Coronary artery (tissue), 2 donors: ENCODE measurements at places on chromosomes 6 and 20.

GRCh38 chr20:24980291-24981053 is 12.1 kb downstream of the APMAP start:
- DNase-seq = peak; percentile 70

- DNase-seq = no peak
Measured at GRCh38 chr6:35400901-35401311, 51.2 kb upstream of the FANCE start.

DNA sequence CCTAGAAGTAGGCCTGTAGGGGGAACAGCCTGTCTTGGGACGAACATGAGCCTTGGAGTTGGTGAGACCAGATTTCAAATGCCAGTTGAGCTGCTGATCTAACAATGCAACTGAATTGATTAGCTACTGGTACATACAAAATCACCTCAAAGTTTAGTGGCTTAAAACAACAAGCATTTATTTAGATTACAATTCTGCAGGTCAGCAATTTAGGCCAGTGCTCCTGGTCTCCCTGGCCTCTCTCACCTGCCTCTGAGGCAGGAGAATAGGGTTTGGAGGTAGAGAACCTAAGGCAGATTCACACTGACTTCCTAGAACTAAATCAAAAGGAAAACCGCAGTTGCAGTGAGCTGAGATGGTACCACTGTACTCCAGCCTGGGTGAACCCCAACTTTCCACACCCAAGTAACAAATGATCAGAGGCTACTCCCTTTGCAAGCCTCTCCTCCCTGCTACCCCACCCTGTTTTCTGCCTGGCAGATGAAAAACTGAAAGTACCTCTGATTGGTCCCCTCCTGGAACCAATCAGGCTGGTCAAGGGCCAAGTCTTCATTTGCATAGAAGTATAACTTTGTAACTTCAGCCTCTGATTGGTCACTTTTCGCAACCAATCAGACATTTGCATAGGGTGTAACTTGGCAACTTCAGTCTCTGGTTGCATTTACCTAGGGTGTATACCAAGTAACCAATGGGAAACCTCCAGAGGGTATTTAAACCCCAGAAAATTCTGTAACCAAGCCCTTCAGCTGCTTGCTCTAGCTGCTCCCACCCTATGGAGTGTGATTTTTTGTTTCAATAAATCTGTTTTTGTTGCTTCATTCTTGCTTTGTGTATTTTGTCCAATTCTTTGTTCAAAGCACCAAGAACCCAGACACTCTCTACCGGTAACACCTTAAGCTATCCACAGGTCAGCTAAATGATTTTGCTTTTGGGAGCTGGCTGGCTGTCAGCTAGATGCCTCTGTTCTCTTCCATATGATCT is 8.1 kb upstream of the UBR2 start:
- no peak for DNase-seq

- DNase-seq = no peak
Measured at GRCh38 chr6:93182938-93183479, 236.3 kb downstream of the EPHA7 start.

GRCh38 chr6:139932671-139933070 is 558.2 kb upstream of the CITED2 start:
- DNase-seq = no peak

DNA sequence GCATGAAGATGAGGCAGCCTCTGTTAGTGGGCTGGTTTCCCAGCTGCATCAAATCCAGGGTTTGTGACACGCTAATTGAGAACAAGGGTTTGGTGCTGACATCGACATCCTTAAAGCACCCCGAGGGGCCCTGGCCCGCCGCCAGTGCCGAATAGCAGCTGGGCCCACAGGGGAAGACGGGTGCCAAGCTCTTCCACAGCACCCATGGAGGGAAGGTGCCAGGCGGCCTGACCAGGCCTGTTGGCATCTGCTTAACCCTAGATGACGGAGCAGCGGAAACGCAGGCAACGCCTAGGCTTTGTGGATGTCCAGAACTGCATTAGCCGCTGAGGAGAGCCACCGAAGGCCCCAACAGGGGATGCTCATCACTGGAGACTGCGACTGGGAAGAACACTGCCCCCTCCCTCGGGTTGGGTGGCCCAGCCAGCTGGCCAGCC is 16.0 kb downstream of the UQCC2 start:
- DNase-seq = no peak

GRCh38 chr6:35596448-35597442 is 84.0 kb upstream of the TULP1 start:
- DNase-seq = no peak

DNA sequence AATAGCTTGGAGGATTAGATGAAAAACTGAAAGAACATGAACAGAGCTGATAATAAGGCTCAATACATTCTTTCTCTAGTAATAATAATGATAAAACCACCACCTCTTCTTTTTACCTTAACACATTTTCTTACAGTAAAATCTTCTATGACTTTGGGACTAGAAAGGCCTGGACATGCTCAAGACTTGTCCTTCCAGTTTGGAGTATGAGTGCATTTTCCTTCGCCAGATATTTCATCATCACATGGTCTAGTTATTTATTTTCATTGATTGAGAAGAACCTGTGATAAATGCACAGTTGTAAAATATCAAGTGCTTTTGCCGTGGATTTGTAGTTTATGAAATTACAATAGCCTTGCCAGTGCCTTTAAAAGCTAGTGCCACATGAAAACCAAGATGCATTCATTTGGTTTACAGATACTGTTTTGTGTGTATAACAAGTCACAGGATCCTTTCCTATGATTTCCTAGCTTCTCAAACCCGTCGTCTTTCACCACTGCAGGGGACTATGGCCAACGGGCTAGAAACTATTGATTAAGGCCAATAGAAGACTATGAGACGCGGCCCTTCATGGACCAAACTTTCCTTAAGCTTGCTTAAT is 200.2 kb upstream of the ZNF217 start:
- no peak for DNase-seq

DNA sequence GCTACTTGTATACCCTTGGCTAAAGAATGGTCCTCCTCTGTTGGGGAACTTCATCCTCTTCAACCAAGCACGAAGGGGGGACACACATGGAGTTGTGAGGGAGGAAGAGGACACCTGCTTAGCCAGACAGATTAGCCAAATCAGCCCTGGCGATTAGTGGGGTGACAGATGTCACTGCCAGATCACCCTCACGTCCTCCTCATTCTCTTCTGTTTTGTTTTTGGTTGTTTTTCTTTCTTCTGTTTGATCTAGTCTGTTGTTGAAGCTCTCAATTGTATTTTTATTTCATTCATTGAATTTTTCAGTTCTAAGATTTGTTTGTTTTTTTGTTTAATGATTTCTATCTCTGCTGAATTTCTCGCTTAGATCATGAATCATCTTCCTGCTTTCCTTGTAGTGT is 27.5 kb upstream of the NKX2-4 start:
- DNase-seq = no peak

DNA sequence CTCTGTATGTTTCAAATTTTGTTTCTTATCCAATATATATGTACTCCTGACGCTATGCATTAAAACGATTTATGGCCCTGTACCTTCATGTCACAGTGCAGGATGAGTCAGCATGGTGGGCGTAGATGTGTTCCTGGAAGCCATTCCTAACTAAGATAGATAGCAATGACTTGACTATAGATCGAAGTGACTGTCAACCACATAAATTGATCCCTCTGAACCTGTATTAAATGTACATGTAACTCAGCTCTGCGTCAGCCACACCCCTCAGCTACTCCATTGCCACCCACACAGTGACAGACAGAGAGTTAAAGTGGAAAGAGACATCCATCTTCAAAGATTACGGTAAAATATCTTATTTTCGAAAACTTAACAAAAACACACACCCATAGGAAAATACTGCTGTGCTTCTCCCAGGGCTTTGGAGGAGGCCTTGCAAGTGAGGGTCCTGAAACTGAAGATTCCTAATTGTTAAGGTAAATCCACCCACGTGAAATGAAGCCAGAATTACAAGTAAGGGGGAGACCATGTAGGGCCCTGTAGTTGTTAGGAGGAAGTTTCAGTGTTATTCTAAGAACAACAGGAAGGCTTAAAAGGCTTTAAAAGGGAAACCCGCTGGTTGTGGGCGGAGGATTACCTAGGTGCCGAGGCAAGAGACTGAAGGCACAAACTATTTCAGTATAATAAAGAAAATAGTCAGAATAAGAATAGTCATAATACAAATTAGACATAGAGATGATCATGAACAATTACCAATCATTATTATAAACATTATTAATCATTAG is 10.3 kb upstream of the RAD21L1 start:
- DNase-seq = no peak

- no peak for DNase-seq
Measured at GRCh38 chr6:34273242-34273805, 24.5 kb upstream of the SMIM29 start.

DNA sequence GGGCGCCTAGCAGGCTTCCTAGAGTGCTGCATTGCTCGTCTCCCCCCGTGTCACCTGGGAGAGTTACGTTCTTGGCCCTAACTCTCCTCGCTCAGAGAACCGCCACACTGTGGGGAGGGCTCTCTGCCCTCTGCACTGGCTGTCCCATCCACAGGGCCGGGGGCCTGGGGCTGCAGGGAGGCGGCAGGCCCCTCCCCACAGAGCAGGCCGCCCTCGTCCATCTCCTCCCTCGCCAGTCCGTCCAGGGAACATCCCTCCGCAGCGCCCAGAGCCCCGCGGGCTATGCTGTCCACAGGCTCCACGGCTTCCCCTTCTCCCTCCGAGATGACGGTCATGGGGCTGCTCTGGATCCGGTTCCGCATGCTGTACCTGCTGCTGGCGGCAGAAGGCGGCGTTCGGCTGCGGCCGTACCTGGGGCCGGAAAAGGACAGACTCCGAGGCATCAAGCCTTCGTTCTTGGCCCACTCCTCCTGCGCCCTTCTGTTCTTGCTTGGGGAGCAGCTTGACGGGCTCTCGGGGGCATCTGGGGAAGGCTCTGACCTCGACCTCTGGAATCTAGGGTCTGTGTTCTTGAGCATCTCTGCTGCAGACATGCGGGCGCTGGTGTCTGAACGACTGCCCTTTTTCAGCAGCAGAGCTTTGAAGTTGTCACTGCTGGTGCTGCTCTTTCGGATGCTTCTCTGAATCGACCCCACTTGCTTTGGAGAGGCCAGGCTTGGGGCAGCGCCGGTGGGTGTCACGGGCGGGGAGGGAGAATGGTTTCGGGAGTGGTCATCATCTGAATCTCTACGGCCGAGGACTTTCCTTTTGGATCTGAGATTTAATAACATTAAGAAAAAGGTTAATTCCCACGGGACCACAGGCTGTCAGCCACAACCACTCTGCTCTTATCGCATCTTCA is 20.2 kb downstream of the HEBP2 start:
- DNase-seq = no peak

- no peak for DNase-seq
Measured at GRCh38 chr6:5172041-5172653, 87.0 kb downstream of the PPP1R3G start.

DNA sequence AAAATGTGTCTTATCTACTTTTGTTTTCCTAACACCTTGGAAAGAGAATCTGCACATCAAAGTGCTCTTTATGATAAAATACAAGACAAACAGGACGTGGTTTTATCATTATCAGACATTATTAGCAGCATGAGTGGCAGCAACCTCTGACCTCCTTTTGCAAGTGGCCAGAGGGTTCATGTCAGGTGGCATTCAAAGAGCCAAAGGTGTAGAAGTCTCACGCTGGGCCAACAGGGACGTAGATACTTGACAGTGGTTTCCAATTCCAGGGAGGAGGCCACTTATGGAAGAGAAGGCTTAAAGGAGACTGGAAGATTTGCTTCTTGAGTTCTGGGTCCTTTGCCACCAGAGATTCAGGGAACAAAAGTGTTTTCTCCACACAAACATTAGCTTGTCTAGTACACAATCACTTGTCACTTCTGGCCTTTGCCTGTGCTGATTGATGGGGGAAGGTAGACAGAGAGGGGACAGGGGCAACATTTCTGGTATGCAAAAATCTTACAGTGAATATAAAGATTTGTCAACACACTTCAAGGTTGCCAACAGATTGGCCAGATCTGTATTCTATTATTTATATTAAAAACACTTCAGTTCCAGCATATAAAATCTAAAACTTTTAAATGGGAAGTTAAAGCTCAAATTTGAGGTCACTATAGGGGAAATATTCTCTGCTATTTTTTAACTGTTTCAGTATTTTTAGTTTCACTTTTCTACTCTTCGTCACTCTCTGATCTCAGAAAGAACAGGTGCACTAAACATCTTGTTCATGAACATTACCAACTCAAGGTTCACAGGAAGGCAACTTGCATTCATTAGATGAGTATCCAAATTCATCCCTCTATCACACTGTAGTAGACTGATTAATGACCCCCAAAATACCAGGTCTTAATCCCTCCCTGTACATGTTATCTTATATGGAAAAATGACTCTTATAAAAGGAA is 52.1 kb upstream of the FBXO30 start:
- no peak for DNase-seq
